Activated naive CD8-positive, alpha-beta T cell treated with anti-CD3 and anti-CD28 coated beads, Interleukin-2, amount 50 U/mL, for 16 hours (primary cell): ENCODE measurements at places on chromosomes 12 and 14.

- no peak for DNase-seq
Measured at GRCh38 chr14:105530285-105531087, 4.1 kb downstream of the TMEM121 start.

GRCh38 chr14:28690029-28690692 is 76.4 kb upstream of the FOXG1 start:
- no peak for DNase-seq

GRCh38 chr12:126667339-126667738 is 1599.6 kb upstream of the TMEM132C start:
- no peak for DNase-seq

- peak; percentile 74 for DNase-seq
Measured at GRCh38 chr12:389142-390096, at the start of gene KDM5A. Gene KDM5A (minus strand): TSS chr12:389320. CDS start chr12:389091, 229 bp downstream.

DNA sequence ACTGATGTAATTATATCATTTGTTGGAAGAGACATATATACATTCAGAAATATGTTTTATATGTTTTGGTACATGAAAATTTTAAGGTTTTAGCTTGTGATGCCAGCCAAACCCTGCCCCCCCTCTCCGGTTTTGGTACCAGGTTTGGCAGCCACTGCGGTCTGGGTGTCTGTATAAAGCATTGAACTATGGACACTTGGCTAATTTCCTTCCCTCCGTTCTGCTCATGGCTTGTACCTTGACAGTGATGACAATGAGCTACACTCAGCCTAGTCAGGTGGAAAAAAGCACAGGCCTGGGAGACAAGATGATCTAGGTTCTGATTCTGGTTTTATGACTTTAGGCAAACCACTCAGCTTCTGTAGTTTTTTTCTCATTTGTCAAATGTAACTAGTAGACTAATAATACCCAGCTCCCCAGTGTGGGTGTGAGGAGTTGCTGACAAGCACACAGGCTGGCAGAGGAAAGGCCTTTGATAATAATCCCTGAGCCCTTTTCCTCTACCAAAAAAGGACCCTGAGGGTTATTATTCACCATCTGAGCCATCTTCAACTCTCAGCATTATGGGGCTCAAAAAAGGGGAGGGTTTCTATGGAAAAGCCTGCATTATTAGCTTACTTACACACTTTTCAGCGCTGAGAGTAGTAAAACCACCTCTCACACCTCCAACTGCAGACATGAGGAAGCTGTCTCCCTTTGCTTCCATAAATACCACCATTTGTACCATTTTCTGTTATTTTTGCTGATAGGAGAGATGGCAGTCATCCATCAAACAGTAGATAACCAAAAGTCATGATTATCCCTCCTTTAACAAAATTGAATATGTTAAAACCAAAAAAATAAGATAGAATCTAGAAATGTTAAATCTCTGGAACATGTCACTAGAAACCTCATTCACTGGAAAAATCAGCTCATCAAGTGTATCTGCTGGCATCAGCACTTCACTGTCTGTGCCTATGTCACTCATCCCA is 76.3 kb upstream of the PSMC1 start:
- DNase-seq = no peak

- DNase-seq = no peak
Measured at GRCh38 chr12:6058481-6059161, 65.8 kb downstream of the VWF start.

DNA sequence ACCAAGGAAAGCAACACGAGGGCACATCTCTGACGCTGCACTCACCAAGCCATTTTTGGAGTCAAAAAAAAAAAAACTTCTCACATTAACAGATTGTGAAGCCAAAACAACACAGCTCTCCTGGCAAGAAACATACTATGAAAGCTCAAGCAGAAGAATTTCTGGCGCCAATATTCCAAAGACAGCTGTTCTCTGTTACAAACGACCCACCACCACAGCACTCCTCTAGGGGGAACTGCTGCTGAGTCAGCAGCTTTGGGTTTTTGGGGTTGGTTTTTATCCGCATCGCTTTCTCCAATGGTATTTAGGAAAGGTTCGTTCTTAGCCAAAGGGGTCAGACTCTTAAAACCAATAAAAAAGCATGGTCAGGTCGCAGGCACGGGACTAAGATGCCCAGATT is 379.4 kb downstream of the RPS29 start:
- DNase-seq = no peak

- DNase-seq = no peak
Measured at GRCh38 chr12:64912516-64913255, 88.2 kb downstream of the TBC1D30 start.

- no peak for DNase-seq
Measured at GRCh38 chr12:113082486-113083148, 26.1 kb downstream of the DTX1 start.

DNA sequence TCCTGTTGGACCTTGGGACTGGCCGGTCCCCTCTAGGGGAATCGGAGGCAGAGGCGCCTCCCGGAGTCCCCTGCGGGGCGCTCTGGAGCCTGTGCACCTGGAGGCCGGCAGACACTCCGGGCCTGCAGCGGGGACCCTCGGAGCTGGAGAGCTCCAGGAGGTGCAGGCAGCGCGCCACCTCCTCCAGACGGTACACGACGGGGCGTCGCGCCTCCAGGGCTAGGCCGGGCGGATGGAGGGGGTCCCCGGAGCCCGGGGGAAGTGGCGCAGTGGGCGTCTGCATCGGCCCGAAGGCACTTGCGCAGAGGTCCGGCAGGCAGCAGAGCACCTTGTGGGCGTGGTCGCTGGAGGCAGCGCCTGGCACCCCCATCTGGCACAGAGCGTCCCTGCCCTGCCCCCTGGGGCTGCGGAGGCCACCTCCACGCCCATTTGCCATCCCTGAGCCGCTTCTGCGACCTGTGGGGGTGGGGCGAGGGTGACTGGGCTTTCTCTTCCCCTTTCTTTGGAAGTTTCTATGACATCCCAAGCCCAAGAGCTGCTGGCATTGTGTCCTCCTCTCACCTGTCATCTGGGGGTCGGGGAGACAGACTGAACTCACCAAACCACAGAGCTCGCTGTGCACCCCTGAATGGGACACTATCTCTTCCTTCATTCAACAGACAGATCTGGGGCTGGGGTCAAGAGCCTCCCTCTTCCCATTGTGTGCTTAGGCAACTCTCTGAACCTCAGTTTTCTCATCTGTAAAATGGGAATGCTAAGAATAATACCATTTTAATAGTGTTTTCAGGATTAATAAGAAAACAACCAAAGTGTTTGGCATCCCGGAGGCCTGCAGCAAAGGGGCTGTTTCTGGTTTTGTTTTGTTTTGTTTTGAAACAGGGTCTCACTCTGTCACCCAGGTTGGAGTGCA is 37.5 kb upstream of the CORO1C start:
- DNase-seq = no peak

DNA sequence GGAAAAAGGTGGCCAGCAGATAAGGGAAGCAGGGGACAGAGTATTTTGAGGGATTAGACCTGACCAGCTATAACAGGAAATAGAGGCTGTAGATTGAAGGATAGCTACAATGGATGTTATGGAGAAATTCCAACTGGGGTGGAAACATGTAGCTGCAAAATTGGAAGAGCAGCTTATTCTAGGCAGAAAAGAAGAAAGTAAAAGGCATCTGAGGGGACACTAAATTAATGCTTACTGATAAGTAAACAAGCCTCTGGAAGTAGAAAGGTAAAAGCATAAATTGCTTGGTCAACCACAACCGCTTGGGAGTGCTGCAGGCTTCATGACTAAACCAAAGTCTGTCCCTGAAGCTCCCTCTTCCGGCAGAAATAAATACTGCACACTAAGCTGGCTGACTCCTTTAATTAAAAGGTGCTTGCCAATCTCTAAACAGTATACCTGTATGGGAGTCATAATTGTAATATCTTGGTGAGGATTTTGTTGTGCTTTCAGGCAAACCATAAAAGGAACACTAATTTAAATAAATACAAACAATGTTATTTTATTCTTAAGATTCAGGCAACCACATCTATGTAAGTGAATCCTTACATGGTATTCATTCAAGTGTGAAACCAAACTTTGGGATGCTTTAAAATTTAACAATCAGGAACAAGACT is 7.7 kb downstream of the UBC start:
- peak; percentile 84 for DNase-seq

GRCh38 chr12:130519-130918 is 64.0 kb downstream of the IQSEC3 start:
- DNase-seq = no peak
